ENCODE measurements at places on chromosomes 7 and 10.

- no peaks in the 10 kb centered on the region for H3K4me1 ChIP-seq
- no peak overlapping the region for H3K4me3 ChIP-seq
- no peak for DNase-seq
- H3K27ac ChIP-seq = no peak overlapping the region
- H3K36me3 ChIP-seq = no peaks in the 10 kb centered on the region
These were observed 500.4 kb downstream of the GFRA1 start for GRCh38 chr10:115772606-115773005.

- no peak overlapping the region for H3K27ac ChIP-seq
- peaks cover 2% of the 10 kb centered on the region for H3K36me3 ChIP-seq
- H3K27me3 ChIP-seq = no peaks in the 10 kb centered on the region
- H3K4me1 ChIP-seq = no peaks in the 10 kb centered on the region
- H3K4me3 ChIP-seq = no peak overlapping the region
These were observed 105.2 kb downstream of the GSAP start for GRCh38 chr7:77310982-77311381.

GRCh38 chr7:103048833-103049232, 25.8 kb downstream of the FBXL13 start:
- H3K27me3 ChIP-seq = no peaks in the 10 kb centered on the region
- DNase-seq = no peak
- H3K4me3 ChIP-seq = no peak overlapping the region
- H3K4me1 ChIP-seq = no peaks in the 10 kb centered on the region
- no peak overlapping the region for H3K27ac ChIP-seq

- no peak for DNase-seq
- no peak overlapping the region for H3K27ac ChIP-seq
- no peaks in the 10 kb centered on the region for H3K27me3 ChIP-seq
- H3K36me3 ChIP-seq = no peaks in the 10 kb centered on the region
- no peak overlapping the region for H3K4me3 ChIP-seq
These were observed 13.2 kb downstream of the TACR2 start for GRCh38 chr10:69403519-69403918.

- H3K27me3 ChIP-seq = no peaks in the 10 kb centered on the region
- no peaks in the 10 kb centered on the region for H3K4me1 ChIP-seq
- H3K36me3 ChIP-seq = no peaks in the 10 kb centered on the region
- H3K27ac ChIP-seq = no peak overlapping the region
These were observed 363.9 kb upstream of the MGMT start for GRCh38 chr10:129102906-129103693.

DNA sequence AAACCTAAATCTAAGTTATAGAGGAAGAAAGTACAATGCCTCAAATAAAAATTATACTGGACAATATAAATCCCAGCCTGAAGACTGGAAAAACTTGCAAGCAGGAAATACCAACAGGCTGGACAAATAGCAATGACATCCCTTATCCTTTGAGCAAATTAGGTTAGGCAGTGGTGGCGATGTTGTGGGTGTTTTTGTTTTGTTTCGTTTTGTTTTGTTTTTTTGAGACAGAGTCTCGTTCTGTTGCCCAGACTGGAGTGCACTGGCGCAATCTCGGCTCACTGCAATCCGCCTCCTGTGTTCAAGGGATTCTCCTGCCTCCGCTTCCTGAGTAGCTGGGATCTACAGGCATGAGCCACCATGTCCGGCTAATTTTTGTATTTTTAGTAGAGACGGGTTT, 57.3 kb upstream of the TES start:
- H3K36me3 ChIP-seq = no peaks in the 10 kb centered on the region
- H3K4me3 ChIP-seq = no peak overlapping the region
- H3K4me1 ChIP-seq = no peaks in the 10 kb centered on the region
- H3K27me3 ChIP-seq = no peaks in the 10 kb centered on the region
- DNase-seq = no peak

DNA sequence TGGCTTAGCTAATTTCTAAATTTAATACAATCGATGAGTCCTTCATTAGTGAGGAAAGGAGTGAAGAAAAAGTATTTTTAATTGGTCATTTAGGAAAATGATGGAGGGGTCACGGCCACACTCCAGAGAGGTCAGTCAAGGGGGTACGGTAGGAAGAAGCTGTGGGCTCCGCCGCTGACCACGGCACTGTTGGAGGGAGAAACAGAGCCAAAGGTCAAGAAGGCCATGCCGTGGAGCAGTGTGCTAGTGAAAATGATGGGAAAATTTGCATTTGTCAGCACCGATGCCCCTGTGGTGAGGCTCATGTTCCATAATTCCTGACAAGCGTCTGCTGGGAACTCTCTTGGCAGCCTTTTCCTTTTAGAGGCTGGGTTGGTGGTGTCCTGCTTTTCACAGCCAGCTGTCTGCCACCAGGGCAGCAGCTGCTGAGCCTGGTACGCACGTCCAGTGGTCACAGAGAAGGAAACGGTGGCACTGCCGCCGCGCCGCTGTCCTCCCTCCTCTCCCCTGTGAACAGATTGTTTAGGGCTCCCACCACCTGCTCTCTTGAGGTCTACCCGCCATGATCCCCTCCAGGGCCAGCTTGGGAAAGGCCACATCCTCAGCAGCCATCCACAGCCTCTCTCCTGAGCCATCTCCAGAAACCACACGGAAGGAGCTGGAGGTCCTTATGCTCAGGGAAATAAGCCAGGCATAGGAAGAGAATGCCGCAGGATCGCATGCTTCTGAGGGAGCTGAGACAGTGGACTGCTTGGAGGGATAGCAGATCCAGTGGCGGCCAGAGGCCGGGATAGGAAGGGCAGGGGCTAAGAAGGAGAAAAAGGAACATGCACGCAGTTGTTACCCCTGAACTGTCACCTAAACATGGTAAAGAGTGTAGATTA, 263.7 kb upstream of the PPP2R2D start:
- no peak overlapping the region for H3K27ac ChIP-seq
- no peak for DNase-seq
- H3K4me3 ChIP-seq = no peak overlapping the region
- H3K36me3 ChIP-seq = no peaks in the 10 kb centered on the region
- no peaks in the 10 kb centered on the region for H3K4me1 ChIP-seq

Data from liver (tissue), 10 donors.